ENCODE measurements at places on chromosomes 6 and 20.
A peak's percentile ranks its signal among the peaks of the same experiment; 100 is the strongest.

DNA sequence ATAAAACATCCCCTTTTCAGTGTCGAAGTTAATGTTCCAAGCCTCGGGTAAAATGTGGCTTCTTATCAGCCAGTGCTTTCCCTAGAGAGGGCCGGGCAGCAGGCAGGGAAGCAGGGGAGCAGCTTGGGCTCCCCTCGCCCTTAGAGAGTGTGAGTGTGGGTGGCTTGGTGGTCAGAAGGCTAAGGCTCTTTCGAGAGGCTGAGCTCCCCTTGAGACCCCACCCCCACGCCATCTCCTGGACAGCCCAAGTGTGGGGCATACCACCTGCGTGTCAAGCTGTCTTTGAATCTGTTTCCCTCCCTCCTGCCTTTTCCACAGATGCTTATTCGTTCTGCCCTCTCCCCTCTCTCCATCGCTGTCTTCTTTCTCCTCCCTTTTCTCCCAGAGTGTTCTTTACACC is 95.1 kb upstream of the FOXP4 start:
- no peak for DNase-seq

GRCh38 chr20:61599061-61599531 is 347.0 kb downstream of the CDH4 start:
- DNase-seq, result no peak

DNA sequence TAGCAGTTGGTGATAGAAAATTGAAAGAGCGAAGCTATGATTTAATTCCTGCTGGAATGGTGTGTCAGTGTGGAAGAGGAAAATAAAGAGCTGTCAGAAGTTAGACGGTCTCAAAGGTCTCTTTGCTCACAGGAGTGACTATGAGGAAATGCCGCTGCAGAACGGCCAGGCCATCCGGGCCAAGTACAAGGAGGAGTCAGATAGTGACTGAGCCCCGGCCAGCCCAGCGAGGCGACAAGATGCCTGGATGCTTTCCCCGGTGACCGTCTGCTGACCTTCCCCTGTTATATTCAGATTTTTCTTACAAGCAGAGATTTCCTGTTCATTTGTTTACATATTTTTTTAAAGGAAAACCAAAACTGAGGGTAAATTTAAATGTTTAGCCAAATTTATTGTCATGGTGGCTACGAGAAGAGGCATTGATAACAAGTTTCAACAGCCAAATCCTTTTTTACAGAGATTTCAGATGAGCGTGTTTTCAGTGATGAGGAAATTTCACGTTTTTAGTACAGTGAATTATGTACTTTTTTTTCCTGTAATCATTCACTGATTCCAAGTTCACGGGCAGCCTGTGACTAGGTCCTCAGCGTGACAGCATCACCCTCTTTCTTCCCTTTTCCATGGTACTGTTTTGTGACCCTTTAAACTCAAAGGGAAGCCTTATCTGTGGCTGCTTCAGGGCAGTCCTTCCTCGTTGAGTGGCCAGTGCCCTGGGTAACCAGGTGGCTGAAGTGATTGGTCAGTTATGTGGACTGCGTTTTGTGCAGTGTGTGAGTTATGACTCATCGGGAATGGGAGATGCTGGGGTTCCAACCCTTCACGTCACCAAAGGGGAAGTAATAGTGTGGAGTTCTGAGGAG is 12.6 kb downstream of the DYNLT1 start:
- DNase-seq, result no peak

- DNase-seq, result no peak
Measured at GRCh38 chr6:142763205-142763604, 181.8 kb downstream of the HIVEP2 start.

DNA sequence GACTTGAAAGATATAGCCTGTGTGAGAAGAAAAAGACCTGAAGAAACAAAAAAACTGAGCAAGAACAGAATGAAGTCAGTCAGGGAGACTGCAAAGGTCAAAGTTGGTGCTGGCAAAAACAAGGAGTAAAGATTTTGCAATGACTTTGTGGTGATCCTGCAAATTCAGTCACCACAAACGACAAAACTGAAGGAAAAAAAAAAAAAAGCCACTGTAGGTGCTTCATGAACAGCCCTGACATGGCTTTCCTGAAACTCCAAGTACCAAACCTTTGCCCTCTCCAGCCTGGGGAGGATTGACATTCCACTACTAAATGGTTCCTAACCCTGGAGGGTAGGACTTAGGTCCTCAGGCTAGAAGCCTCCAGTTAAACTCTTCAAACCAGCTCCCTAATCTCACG is 114.7 kb upstream of the BEND3 start:
- no peak for DNase-seq

- no peak for DNase-seq
Measured at GRCh38 chr6:16644540-16645250, 116.6 kb downstream of the ATXN1 start.

GRCh38 chr6:148831064-148831463 is 84.2 kb downstream of the UST start:
- no peak for DNase-seq

GRCh38 chr6:45946352-45946751 is 69.3 kb downstream of the CLIC5 start:
- DNase-seq, result no peak

DNA sequence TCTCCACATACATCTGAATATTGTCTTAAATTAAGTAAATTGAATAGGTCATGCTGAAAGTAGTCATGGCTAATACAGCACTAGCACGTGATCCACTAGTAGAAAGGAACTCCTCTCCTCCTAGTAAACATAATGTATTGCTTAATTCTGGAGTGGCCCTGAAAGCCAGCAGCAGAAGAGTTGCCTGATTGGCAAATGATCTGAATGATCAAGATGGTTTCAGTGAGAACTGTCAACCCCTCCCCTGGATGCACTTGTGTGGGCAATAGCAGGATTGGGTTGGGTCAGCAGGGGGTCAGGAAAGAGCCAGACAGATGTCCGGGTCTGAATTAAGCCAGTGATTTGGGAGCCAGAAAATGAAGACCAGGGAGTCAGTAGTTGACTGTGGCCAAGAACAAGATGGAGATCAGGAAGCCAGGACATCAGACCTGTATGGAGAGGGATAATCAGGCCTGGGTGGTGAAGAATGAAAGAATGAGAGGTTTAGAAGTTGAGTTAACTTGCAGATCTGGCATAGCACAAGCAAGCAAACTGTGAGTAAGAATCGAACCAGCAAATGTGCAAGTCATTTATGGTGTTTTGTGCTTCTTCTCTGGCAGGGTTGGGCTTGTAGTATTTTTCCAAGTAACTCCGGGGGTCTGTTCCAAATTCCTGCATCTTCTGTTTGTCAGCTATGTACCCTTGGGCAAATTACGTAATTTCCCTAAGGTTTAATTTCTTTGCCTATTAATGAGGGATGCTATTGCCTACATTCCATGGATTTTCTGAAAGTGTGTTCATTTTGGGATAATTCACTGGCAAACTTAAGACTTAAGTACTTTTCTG is 304.9 kb downstream of the CD109 start:
- DNase-seq, result no peak

DNA sequence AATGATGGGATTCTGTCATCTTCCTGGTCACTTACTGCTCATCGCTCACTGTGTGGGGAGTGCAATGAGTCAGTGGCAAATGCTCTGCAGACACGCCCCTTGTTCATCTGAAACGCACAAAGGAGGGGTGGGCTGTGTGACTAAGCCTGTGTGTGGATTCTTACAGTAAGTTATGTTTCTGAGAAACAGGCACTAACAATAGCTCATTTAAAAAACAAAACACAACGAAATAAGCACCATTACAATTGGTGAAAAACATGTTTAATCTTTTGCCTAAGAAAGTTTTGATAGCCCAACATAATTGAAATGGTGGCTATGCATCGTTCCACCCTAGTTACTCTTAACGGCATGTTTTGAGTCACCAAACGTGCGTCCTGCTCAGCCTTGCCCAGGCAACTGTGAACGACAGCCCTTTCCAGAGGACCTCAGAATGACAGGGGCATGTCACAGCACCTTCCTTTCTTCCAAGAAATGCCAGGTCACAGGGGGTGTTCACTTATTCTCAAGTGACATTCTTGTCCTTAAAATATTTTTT is 118.4 kb upstream of the SGK1 start:
- DNase-seq, result peak; percentile 58

- DNase-seq, result no peak
Measured at GRCh38 chr6:43735642-43736199, 34.3 kb upstream of the VEGFA start.

DNA sequence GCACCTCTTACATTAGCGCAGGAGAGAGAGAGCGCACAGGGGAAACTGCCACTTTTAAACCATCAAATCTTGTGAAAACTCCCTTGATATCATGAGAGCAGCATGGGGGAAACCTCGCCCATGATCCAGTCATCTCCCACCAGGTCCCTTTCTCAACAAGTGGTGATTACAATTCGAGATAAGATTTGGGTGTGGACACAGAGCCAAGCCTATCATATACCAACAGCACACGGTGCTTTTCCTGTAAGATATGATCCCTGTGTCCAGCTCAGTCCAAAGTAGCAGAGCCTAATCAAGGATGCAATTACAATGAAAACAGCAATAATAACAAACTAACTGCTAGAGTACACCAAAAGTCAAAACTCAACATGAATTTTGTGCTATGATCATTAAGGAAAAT is 148.7 kb upstream of the TCF21 start:
- no peak for DNase-seq

DNA sequence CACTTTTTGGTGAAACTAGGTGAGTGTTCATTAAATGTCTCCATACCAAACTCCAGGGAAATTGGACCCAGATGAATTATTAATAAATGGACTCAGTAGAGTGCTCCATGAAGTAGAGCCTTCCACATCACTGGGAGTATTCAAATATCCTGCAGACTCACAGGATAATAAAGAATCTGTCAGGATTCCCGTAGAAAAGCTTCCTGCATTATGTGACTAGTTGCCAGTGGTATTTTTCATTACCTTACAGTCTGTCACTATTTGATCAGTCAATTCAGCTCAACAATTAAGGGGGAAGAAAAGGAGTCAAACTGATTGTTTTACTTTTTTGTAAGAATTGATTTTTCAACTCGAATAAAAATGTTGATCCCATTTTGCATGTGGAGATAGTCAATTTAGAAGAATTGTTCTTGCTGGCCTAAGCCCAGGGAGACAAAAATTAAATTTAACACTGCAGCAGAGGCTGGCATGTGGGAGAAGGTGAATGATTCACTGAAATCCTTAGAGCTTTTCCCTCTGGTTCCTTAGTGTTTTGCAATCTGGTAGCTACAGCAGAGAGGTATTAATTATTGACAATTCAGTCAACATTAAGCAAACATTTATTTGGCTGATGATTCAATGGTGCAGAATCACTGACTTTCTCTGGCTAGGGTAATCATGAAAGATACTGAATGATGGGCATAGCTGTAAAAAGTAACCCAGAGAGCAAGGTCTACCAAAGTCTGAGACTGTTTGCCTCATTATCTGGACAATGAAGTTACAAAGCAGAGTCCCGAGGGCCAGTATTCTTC is 442.4 kb downstream of the CD83 start:
- DNase-seq, result no peak

DNA sequence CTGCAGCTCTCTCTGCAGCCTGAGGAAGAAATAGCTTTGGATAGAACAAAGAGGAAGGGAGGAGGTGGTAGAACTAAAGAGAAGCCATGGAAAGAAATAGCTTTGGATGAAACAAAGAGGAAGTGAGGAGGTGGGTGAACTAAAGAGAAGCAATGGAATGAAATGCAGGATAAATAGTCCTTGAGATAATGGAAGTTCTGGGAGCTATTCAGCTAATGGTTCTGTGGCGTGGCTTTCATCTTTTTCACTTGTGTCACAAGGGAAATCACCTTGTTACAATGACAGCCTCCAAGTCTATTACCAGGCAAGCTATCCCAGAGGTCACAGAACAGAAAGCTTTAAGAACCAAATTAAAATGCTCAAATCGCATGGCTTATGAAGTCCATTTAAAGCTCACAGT is 141.3 kb upstream of the ARG1 start:
- DNase-seq, result no peak

GRCh38 chr6:6676910-6677441 is 88.5 kb downstream of the LY86 start:
- DNase-seq, result peak; percentile 45

DNA sequence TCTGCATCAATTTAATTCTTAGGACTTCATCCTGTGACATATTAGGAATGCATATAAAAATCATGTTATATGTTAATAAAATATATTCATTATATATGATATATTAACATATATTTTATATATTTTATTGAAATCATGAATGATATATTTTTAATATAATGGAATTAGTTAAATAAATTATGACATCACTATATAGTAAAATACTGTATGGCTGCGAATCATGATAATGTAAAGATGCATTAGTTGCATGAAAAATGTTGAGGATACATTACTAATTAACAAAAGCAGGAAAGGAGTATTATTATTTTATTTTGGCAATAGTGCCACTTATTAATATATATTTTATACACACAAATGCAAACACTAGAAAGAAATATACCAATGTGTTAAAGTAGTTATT is 8.4 kb upstream of the RNF217 start:
- no peak for DNase-seq

DNA sequence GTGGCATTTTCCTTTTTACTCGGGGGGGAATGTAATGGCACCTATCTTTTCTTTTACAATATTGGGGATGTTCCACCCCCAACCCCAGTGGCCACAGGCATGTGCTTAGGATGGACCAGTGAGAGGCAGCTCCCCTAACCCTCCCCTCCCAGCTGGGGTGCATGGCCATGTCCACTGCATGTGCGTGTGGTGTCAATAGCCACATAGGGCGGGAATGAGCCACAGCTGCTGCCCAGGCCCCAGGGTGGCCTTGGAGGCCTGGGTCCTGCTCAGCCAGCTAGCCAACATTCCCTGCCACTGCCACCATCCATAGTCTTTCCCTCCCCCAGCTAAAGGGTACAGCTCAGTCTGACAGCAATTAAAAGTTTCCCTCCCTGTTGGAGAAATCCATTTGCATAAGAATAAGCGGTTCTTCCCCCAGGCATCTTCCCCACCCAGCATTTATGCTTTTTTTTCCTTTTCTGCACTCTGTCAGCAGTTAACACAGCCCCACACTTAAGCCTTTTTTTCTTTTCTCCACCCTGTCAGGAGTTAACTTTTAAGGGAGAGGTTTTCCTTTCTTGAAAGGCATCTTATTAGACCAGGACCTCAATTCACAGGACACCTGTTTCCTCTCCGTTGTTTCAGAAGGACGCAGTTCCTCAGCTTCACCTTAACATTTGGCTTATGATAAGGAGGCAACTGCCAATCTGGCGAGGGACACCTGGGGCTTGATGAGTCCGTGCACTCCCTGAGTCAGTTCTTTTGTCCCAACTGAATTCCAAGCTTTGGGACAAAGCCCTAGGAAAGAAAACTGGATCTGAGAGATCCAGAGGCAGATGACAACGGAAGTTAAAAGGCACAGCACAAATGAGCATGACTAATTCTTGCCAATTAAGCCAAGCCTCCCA is 121.4 kb downstream of the TPBG start:
- DNase-seq, result no peak

- DNase-seq, result no peak
Measured at GRCh38 chr6:113328886-113329381, 528.2 kb upstream of the MARCKS start.

DNA sequence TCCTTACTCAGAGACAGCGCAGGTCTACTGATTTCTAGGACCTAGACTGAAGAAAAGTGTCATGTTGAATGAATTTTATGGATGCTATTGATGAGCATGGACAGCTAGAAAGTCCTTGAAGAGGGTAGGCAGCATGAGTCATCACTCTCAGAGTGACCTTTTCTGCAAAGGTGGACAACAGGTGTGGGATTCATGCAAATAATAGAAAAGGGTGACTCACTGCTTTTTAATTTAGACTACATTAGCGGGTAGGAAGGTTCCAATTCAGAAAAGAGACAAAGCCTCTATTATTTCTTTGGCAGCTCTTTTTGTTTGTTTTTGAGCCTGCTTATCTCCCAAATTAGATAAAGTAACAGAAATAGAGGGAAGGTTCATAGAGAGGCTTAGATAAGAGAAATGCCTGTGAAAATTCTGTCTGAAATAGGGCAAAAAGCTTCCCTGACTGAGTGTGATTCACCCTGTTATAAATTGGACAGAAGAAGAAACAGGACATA is 191.4 kb downstream of the TENT5A start:
- DNase-seq, result no peak
